Right hindlimb (tissue), 1 donor: ENCODE measurements at places on chromosomes 5 and 9.

GRCh38 chr9:107068581-107068980 lies 205.6 kb downstream of the ZNF462 start:
- DNase-seq, result no peak

DNA sequence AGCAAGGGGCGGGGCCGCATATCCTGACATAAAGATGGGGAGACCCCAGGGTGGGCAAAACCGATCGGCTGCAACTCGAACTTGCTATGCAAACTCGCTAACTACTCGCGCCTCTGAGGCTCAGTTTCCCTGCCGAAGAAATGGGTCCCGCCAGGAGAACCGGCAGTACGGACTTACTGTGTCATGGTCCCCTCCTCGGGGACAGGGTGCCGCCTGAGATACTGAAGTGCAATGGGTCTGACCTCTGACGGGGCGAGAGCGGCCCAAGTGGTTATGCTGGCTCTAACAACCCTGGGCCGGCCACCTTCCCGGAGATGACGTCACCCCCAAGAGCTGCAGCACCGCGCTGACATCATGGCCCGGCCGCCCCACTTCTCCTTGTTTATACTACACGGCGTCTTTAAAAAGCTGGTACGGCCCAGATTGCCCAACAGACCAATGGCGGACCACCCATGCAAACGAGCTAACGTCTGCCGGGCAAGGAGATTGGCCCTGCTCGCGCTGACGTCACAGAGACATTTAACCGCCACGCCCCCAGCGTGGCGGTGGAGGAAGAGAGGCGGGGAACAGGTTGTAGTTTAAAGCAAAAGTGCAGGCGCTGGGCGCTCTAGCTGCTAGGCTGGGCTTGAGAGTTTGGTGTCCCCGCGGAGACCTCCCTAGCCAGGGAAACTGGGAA lies 490 bp upstream of the RNF44 start:
- peak; percentile 99 for DNase-seq

- no peak for DNase-seq
These were observed 15.5 kb upstream of the DPM2 start for GRCh38 chr9:127953154-127953553.

DNA sequence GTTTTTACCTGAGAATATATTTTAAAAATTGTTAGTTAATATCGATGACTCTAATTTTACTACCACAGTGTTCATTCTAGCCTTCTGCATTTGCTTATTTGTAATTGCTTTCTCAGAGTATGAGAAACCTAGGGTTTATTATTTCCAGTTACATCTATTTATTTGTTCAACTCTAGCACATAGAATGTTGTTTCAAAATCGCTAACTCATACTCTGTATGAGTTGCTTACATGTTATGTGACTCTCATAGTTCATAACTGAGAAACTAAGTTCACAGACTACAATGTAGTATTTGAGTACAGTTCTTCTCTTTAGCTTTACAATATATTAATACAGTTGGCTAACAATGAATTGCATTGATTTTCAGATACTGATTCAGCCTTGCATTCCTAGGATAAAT lies 103.2 kb downstream of the MACROH2A1 start:
- no peak for DNase-seq
